ENCODE measurements at places on chromosomes 12 and 14. TPM values are rescaled to one million over a fixed set of nuclear protein-coding genes. Genes with fewer than 3 reads are reported as not detected.

IL31 gene
- not detected for total RNA-seq

CYP46A1 gene
- total RNA-seq = 0.22 TPM

GPR162 gene
- total RNA-seq = 0.51 TPM

CD9 gene
- total RNA-seq = 24.7 TPM

PMCH gene
- total RNA-seq = not detected

GALNT9 gene
- total RNA-seq = 1.5 TPM

CMA1 gene
- not detected for total RNA-seq

SCNN1A gene
- total RNA-seq = not detected

RAB15 gene
- 4.3 TPM for total RNA-seq

ZNF891 gene
- 0.43 TPM for total RNA-seq

GRCh38 chr14:54893151-54893760 is 9.4 kb downstream of the GCH1 start:
- peak; percentile 77 for DNase-seq

GRCh38 chr14:104090071-104090748 is 4.7 kb downstream of the ASPG start:
- no peak for DNase-seq

GRCh38 chr14:68696721-68697495 is 96.0 kb downstream of the ZFP36L1 start:
- no peak for DNase-seq

- peak; percentile 15 for DNase-seq
Measured at GRCh38 chr12:116955382-116956021, 44.8 kb downstream of the FBXW8 start.

GRCh38 chr12:9749640-9750039 is 11.1 kb downstream of the CD69 start:
- DNase-seq = no peak

GRCh38 chr14:42545636-42546035 is 939.0 kb downstream of the LRFN5 start:
- DNase-seq = no peak

DNA sequence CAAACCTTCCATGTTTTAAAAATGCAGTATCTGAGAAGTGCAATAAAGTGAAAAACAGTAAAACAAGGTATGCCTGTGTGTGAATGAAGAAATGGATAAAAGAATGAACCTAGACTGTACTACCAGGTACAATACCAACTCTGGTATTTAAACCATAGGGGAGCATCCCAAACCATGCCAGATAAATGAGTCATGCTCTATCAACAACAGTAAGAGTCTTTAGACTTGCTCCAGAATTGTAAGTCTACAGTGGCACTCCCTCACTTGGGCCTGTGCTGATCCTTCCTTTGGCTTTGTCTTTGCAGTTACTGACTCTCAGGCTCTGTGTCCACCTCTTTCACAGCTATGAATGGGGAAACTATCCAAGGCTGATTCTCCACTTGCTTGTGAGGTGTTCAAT is 38.1 kb downstream of the BBS10 start:
- DNase-seq = peak; percentile 57

DNA sequence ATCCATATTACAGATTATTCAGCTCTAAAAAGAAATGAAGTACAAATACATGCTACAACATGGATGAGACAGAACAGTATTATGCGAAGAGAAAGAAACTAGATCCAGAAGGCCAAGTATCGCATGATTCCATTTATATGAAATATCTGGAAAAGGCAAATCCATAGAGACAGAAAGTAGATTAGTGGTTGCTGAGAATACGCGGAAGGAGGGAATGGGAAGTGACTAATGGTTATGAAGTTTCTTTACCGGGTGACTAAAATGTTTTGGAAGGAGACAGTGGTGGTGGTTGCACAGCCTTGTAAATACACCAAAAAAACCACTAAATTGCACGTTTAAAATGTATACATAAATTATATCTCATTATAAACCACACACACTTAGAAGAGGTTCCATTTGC is 12.5 kb downstream of the PRDM4 start:
- peak; percentile 89 for DNase-seq

GRCh38 chr12:52415870-52416750 is 10.0 kb upstream of the KRT82 start:
- DNase-seq = peak; percentile 85

- DNase-seq = no peak
Measured at GRCh38 chr12:47886510-47887240, 18.1 kb downstream of the VDR start.

GRCh38 chr14:84343656-84344055 is 1186.3 kb upstream of the FLRT2 start:
- DNase-seq = no peak

- DNase-seq = no peak
Measured at GRCh38 chr14:50820786-50821509, 10.0 kb downstream of the NIN start.

GRCh38 chr12:91885851-91886731 is 259.6 kb downstream of the BTG1 start:
- no peak for DNase-seq

DNA sequence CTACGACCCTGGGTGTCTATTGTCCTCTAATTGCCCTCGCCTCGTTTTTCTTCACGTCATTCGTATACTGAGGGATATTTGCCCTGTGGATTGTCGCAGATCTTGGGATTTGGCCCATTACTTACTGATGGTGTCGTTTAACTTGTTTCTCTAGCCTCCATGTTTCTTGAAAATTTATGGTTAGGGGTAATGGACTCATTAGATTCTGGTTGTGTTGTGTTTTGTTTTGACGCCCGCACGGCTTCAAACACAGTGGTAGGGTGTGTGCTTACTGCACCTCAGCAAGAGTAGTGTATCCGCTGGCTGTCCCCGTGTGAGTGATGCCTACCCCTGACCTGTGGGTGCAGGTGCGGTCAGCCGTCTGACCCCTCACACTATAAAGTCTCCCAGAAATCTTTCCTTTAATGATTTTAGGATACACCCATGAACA is 874 bp upstream of the RNU6-8 start:
- no peak for DNase-seq

- DNase-seq = no peak
Measured at GRCh38 chr14:32137313-32137712, 60.2 kb downstream of the ARHGAP5 start.

GRCh38 chr12:121223292-121224285 is 13.7 kb downstream of the P2RX4 start:
- no peak for DNase-seq

- DNase-seq = no peak
Measured at GRCh38 chr14:105495990-105496830, 5.2 kb downstream of the TEDC1 start.

GRCh38 chr12:50402264-50403000 is 1.7 kb downstream of the LARP4 start:
- peak; percentile 37 for DNase-seq

DNA sequence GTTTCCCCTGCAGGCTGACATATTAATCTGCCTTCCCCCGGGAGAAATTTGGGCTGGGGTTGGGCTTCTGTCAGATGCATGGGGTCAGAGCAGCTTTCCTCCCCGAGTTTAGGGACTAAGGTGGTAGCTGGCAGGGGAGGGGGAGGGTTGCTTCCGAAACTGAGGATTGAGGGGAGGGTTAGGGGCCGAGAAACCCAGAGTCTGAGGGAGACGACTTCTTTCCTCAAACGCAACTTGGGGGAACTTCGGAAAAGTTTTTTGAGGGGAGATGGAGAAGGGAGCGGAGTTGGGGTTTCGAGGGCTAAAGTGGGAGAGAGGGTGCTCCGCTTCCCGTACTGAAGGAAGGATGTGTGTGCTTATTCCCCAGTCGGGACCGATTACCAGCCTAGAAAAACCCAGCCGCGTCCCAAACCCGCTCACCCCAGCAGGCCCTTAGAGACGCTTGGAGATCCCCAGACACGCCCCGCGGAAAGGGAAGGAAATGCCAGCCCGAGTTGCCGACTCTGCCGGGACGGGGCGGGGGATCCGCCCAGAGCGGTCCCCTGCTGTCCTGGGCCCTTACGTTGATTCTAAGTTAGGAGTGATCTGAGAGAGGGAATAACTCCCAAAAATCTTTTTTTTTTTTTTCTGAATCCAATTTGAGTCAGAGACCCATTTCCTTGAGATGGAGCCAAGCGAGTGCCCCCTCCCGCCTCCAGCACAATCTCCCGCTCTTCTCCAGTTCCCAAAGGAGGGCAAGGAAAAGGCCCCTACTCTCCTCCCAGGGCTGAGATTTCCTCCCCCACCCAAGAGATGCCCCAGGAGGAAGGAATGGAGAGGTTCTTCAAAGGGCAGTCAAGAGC is 61.9 kb downstream of the SMUG1 start:
- DNase-seq = peak; percentile 83

DNA sequence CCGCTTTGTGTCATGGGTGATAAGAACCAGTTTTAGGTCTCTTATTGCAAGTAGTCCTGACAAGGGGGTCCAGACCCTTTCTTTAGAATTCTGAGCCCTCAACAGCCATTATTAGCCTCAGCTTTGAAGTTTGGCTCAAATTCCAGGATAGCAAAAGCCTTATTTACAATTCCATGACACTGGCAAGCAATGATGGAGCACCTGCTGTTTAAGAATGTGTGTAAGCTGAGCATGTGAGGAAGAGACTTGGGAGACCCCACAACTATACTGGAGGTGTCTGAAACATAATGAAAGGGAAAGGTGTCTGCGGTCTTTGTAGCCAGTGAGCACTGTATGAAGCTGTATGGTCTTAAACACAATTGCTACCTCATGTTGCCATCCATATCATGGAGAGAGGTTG is 119.8 kb downstream of the TBX5 start:
- DNase-seq = no peak

DNA sequence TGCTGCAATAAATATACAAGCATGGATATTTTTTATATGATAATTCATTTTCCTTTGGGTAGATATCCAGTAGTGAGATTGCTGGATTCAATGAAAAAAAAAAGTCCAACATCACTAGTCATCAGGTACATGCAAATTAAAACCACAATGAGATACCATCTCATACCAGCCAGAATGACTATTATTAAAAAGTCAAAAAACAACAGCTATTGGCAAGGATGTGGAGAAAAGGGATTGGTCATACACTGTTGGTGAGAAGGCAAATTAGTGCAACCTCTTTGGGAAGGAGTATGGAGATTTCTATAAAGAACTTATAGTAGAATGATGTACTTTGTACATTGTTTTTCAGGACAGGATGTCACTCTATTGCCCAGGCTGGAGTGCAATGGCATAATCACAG is 531.2 kb upstream of the MGAT4C start:
- peak; percentile 1 for DNase-seq

- DNase-seq = peak; percentile 4
Measured at GRCh38 chr14:104293851-104294627, 155.7 kb downstream of the KIF26A start.

DNA sequence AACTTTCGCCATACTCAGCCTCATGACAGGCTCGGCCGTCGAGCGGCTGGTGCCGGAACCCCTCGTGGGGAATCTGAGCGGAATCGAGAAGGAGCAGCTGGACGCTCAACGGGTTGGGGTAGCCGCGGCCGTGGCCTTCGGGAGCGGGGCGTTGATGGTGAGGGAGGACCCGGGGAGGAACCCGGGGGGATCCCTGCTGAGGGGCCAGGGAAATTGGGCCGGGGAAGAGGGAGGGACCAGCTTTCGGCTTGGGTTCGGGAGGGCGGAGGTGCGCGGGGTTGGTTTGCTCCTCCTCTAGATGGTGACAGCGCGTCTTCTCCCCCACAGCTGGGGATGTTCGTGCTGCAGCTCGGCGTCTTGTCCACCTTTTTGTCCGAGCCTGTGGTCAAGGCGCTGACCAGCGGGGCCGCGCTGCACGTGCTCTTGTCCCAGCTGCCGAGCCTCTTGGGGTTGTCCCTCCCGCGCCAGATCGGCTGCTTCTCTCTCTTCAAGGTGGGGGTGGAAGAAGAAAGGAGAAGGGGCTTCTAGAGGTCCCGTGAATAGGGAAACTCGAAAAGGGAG is 9.8 kb downstream of the ARHGEF25 start:
- DNase-seq = peak; percentile 44

- peak; percentile 79 for DNase-seq
Measured at GRCh38 chr12:92784797-92785562, 82.2 kb downstream of the PLEKHG7 start.
